ENCODE measurements at places on chromosomes 7 and 10.

DNA sequence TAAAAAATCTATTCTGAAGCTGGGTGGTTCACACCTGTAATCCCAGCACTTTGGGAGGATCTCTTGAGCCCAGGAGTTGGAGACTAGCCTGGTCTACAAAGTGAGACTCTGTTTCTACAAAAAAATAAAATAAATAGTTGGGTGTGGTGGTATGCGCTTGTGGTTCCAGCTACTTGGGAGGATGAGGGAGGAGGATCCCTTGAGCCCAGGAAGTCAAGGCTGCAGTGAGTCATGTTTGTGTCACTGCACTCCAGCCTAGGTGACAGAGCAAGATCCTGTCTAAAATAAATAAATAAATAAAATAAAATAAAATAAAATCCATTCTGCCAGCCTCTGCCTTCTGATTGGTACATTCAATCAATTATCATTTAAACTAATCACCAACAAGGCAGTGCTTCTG is 17.5 kb downstream of the ZNF33A start:
- DNase-seq: no peak

GRCh38 chr10:98446151-98446660 is 529 bp downstream of the HPS1 start:
- DNase-seq: peak; percentile 21

- peak; percentile 33 for DNase-seq
These were observed 51.0 kb upstream of the NKX6-2 start for GRCh38 chr10:132836832-132837540.

DNA sequence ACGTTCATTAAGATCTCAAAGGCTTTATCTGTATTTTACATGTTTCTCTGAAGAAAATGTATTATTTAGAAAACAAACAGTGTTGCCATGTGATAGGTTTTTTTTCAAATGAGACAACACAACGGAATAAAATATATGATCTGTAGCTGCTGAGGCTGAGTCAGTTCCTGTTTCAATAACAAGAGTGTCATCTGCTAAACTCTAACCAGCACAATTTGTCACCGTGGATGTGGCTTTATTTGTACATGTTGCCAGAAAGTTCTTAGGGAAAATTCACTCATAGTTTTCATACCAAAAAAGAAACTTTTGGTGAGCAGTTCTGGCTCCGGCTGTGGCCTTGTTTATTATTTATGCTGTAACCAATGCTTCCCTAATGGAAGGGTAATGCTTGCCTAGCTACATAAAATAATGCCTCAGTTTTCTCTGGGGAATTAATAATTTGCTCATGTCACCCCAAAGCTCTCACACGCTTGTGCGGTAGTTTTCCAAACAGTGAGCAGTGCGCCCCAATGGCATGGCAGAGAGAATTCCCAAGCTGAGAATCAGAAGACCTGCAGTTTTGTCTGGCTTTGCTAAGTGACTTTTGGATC is 20.3 kb upstream of the KLF6 start:
- DNase-seq: no peak

- no peak for DNase-seq
These were observed 15.4 kb upstream of the GRB10 start for GRCh38 chr7:50798126-50798525.

DNA sequence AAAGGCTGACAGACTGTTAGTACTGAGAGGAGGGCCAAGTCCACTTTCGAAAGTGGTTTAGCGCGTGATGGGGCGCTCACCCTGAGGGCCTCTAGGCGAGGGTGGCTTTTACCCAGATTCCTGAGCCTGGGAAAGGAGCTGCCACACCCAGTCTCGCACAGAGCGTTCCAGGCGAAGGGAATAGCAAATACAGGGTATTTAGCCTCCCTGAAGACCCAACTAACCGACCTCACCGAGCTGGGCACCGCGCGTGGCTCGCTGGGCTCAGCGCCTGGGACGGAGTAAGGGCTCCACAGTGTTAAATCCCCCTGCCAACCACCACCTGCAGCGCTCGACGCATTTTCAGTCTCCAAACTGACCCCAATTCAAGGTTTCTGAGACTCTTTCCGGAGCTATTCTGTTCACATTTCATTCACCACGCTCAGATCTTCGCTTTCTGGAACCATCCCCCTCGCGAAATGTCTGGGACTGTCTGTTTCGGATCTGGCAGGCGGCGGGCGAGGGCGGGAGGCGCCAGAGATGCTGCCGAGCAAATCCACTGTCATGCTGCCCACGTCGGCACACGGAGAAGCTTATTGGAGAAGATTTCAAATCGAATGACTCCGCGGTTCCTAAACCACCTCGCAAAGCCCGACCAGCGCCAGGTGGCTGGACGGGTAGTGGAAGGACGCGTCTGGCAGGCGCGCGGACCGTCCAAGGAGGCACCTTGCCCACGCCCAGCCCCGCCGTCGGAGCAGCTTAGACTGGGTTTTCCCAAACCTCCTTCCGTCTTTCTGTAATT is 1.4 kb upstream of the OSBPL3 start:
- DNase-seq: peak; percentile 59

- DNase-seq: no peak
These were observed 574.1 kb downstream of the GALNT17 start for GRCh38 chr7:71705901-71706596.

- no peak for DNase-seq
These were observed 152.0 kb downstream of the RPS24 start for GRCh38 chr10:78185693-78186055.

DNA sequence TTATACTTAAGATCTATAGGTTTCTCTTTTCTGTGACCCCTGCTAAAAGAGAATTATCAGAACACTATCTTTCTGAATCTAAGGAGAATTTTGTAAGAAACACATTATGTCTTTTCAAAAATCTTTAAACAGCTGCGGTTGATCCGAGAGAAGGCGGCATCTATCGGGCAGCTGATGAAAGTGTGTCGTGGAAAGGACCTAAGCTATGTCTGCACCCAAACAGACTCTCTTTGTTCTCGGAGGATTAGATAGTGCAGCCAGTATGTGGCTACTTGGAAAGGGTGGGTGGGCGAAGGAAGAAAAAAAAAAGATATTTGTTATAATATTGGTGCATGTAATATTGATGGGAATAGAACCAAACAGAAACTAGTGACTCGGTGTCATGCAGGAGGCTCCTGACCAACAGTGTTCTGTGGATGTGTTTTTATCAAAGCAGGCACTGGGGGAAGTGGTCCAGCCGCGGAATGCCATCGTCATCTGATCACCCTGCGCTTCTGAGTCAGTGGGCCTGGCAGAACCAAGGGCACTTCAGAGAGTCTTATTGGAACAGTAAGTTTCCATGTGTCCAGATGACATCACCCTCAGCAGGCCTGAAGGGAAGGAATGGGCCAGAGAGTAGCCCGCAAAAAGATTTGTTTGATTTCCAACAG is 509.7 kb upstream of the AKR1E2 start:
- DNase-seq: no peak

GRCh38 chr7:80044796-80045195 is 89.8 kb upstream of the GNAI1 start:
- DNase-seq: no peak

DNA sequence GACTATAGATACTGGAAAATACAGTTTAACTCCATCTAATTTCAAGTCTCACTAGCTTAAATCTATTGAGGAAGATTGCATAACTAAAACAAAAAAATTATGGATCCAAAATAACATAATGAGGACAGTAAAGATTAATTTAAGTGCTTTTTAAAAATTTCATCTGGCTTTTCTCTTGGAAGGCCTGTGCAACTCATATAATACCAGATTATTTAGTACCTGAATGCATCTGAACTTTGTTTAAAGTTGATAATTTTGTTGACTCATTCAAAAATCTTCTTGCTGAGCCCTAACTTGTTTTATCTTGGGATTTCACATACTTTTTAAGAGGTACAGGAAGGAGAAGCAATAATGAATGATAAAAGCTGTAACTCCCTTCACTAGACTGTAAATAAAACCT is 146.5 kb downstream of the CSTF2T start:
- no peak for DNase-seq

DNA sequence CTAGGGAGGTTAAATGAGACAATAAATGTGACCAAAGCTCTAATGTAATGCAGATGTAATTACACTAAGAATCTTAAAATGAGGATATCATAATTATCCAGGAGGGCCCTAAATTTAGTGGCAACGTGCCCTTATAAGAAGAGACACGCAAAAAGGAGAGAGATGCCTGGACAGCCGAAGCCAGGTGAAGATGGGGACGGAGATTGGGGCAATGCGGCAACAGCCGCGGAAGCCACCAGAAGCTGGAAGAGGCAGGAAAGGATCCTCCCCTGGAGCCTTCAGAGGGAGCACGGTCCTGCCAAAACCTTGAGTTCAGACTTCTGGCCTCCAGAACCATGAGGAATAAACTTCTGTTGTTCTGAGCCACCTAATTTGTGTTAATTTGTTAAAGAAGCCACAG is 25.3 kb upstream of the C10orf71 start:
- DNase-seq: no peak

DNA sequence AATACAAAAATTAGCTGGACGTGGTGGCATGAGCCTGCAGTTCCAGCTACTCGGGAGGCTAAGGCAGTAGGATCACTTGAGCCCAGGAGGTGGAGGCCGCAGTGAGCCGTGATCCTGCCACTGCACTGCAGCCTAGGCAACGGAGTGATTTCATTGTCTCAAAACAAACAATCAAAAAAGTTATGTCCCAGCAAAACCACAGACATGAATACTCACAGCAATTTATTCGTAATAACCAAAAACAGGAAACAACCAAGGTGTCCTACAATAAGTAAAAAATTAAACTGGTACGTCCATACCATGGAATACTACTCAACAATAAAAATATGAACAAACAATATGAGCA is 11.6 kb upstream of the CYTH3 start:
- no peak for DNase-seq

DNA sequence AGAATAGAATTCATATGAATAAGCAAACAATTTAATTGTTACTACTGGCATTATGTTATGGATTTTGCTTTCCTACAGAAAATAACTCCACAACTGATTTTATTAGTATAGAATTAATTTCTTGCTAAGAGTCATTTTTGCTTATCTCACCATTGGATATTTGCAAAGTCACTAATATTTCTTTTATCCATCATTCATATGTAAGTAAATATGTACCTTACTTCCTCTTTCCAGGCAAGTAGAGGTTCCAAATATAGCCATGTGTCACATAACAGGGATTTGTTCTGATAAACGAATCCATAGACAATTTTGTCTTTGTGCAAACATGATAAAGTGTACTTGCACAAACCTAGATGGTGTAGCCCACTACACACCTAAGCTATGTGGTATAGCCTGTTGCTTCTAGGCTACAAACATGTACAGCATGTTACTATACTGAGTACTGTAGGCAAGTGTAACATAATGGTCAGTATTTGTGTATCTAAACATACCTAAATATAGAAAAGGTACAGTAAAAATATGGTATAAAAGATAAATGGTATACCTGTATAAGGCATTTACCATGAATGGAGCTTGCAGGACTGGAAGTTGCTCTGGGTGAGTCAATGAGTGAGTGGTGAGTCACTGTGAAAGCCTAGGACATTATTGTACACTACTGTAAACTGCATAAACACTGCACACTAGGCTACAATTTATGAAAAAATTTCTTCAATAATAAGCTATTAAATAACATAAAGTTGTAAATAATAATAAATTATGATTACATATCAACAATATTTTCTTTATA is 18.3 kb downstream of the KLLN start:
- DNase-seq: no peak

GRCh38 chr7:106916679-106917078 is 51.6 kb downstream of the PIK3CG start:
- DNase-seq: no peak

DNA sequence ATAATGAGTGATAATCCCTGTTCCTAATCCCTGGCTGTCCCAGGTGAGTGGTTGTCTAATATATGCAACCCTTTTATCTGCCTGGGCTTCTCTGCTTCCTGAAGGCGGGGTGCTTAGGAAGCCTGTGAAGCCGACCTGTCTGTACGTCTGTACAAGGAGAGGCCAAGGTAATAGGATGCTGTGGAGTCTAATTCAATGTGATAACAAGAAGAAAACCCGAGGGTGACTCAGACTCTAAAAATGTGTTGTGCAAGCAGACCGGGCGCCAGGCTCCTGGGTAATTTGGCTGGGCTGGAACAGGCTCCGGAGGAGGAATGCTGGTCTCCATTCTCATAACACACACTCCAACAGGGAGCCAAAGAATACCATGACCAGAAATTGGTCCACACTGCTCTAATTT is 43.6 kb downstream of the THNSL1 start:
- no peak for DNase-seq

- no peak for DNase-seq
These were observed 1093.6 kb upstream of the AUTS2 start for GRCh38 chr7:68504716-68505115.

GRCh38 chr7:20236790-20237189 is 19.6 kb upstream of the MACC1 start:
- DNase-seq: no peak

DNA sequence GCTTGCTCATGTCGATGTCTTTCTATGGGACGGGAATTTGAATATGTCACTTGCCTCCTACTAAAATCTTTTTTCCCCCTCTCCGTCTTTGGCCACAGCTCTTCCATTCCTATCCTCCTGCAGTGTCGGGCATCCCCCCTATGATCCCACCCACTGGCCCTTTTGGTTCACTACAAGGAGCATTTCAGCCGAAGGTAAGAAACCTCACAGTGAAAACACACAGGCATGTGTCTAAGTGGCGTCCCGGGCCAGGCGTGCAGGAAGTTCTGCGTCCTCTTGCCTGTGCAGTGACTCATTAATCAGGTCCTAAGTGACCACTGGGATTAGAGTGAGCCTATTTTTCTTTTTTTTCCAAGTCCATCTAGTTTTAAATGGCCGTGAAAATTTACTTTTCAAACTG is 360.5 kb upstream of the GALNT17 start:
- no peak for DNase-seq

DNA sequence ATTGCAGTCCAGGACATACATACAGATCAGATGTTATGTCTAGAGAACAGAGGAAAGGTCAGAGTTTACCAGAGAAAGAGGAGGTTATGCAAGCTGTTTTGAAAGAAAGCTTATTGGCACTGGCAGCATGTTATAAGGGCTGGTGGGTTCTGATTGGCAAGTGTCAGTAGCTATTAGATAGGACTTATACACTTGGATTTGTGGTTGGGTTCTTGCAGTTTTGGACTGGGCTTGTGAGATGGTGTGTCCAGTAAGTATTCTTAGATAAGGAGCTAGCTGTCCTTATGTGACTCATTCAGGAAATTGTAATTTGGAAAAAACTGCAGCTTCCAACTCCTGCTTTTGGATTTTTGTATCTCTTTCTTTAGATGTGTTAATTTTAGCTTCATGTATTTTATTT is 130.7 kb upstream of the NAMPT start:
- DNase-seq: no peak

All from stimulated activated CD4-positive, alpha-beta T cell treated with anti-CD3 and anti-CD28 coated beads, Interleukin-2, amount 100 ng/mL, for 48 hours (primary cell).